ENCODE measurements at places on chromosomes 3 and 15.

DNA sequence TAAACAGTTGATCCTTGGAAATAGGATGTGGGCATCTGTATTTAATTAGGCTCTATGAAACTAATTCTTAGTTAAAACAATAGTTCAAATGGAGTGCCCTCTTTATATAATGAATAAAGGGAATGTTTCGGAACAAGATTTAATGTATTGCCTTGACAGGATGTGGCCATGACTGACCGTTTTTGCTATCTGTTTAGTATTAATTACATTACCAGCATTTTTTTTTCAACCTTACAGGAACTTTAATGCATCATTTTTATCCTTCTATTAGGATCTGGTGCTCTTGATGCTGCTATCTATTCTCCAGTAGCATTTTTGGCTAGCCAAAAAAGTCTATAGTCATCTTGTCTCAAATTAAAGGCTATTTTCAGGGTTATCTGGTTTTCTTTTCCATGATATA lies 340.9 kb downstream of the GRM7 start:
- no peak for ATAC-seq

GRCh38 chr15:23645371-23646164 lies 2.1 kb downstream of the MAGEL2 start:
- no peak for ATAC-seq

GRCh38 chr15:72011302-72011942 lies 106.5 kb downstream of the MYO9A start:
- no peak for ATAC-seq

DNA sequence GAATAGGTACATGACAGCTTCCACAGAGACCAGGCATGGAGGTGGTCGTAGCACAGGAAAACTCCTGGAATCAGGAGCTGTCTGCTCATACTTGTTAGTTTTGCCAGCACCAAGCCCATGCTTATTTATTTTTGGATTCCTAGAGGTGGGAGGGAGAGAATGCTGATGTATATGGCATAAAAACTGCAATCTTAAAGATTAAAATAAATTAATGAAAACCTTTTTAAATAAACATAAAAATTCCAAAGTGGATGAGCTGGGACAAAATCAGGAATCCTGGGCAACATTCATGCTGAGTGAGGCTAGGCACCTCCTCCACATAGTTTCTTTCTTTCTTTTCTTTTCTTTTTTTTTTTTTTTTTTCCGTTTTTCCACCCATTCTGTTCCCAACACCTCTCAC lies 14.3 kb upstream of the BCL6 start:
- no peak for ATAC-seq

DNA sequence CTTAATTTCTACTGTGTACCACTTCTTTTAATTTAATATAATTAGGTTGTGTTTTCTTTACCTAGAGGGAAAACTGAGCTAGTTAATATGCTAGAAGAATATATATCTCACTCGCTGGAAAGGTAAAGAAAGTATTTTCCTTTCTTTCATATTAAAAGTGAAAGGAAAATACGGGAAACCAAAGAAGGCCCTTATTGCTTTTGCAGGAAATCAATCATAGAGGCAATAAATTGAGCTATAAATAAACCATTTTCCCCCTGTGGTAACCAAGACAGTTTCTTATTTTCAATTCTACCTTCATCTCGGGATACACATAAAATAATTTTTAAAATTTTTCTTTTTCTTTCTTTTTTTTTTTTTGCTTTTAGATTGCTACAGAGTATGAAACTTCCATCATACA lies 101.6 kb downstream of the CBLB start:
- no peak for ATAC-seq

- ATAC-seq: no peak
Observed at GRCh38 chr3:64600246-64600950, 87.4 kb downstream of the ADAMTS9 start.

DNA sequence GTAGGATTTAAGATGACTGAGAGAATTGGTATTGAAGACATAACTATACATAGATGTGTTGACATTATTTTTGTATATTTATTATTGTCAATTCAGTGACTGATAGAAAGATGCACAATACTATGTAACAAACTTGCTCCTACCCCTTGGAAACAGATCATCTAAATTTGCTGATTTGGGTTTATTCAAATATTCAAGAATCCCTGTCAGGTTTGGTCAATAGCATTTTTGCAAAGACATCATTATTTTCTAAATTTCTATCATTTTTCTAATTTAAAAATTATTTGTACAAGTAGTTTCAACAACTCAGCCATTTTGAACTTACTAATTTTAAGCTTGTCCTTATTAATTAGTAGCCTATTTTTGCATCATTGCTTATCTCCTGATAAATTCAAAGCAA lies 1463.4 kb downstream of the SI start:
- ATAC-seq: no peak
